NCI-H1105 treated with DMSO at 0.1 percent for 48 hours (cell line): ENCODE measurements at places on chromosomes 7 and 10.

DNA sequence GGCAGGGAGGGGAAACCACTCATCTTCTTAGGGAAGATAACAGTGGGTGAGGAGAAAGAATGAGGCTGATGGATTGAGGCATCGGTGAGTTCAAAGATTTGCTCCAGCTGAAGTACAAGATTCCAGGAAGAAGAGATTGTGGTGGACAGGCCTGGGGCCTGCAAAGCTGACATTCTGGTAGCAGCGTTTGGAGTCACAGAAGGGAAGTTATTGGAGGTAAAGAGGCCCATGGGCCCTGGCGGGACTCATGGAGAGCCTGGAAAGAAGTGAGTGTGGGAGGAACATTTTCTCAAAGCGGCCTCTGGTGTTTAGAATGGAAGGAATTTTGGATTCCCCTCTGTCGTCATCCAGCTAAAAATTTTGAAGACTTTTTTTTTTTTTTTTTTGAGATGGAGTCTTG lies 160.0 kb upstream of the KLF6 start:
- no peak for DNase-seq

DNA sequence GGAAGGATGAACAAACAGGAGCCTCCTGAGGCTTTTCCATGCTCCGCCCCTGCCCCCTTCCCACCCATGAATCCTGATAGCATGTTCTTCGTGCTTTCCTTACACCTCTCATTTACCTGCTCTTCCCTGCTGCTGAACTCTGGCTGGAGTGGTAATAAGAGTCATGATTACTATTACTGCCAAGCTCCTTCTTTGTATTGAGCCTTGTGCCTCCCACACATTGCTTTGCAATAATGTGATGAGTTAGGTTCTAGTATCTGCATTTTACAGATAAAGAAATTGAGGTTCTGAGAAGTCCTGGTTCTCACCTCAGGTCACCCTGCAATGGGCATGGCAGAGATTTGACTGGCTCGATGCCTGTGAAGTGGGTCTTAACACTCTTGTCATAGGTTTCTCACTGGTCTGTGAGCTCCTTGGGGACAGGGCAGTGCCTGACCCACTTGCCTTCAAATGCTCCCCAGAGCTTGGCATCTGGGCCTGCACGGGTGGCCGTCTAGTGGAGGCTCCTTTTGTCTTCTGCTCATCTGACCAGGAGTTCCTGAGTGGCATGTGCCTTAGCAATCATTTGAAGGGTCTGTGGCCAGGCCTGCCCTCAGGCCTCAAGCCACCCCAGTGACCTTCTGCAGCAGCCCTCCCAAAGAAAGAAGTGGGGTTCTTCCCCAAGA lies 309.2 kb upstream of the ZMIZ1 start:
- DNase-seq: no peak

DNA sequence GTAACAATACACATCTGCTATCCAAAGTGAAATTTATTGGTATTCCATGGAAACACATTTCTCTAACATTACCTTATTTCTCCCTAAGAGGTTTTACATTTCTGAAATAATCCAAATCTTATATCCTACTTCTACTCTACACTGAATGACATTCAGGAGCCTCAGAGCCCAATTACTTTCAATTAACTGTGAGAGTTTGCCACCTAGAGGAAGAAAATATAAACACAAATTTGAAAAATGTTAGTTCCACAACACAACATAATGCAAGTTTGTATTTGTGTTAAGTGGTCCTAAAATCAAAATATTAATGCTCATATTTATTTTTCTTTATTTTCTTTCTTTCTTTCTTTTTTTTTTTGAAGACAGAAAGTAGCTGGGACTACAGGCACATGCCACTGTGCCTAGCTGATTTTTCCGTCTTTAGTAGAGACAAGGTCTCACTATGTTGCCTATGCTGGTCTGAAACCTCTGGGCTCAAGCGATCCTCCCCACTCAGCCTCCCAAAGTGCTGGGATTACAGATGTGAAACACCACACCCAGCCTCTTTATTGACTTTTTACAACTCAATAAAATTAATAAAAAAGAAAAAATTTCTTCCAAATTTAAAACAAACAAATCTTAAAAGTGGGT lies 46.0 kb downstream of the ATAD1 start:
- peak; percentile 10 for DNase-seq

DNA sequence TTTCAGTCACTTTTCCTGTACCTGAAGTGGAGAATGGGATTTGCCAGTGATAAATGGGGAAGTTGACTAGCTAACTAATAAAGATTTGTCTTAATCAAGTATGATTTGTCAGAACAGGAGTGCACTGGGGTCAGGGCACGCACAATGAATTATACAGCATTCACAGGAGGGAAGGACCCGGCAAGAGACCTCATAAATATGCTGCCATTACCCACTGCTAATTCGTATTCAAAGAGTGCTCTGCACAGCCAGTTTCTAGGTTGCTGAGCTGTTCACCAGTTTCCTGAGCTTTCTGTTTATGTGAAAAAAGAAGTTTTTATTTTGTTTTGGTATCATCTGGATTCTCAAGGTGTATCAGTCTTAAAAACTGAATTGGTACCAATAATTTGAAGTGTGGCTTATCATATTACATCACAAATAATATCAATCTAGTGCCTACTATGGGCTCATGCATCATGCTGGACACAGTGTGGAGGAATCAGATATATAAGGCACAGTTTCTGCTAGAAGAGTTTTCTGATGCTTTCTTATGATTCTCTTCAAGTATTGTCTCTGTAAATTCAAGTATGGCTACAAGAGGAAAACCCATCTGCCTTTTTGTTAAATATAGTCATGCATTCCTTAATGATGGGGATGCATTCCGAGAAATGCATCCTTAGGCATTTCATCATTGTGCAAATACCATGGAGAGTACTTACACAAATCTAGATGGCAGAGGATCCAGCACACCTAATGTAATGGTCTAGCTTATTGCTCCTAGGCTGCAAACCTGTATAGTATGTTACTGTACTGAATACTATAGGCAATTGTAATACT lies 202.2 kb downstream of the VTI1A start:
- no peak for DNase-seq
